ENCODE measurements at places on chromosomes 7 and 10. TPM values are rescaled to one million over a fixed set of nuclear protein-coding genes. Genes with fewer than 3 reads are reported as not detected.

Gene FRAT1
- 2.4 TPM for total RNA-seq

Gene SPDYE2
- total RNA-seq: not detected

Gene COL1A2
- not detected for total RNA-seq

Gene SYT15B
- not detected for total RNA-seq

- H3K36me3 ChIP-seq: peaks cover under 1% of the 10 kb centered on the region
- no peak for DNase-seq
- H3K27ac ChIP-seq: no peak within 1 kb of the TSS
- no peaks in the 10 kb centered on the region for H3K4me1 ChIP-seq
These were observed at the start of gene MMRN2 for GRCh38 chr10:86957471-86958115. Gene MMRN2 (minus strand): TSS chr10:86957615. CDS start chr10:86957541, 74 bp downstream.

- H3K4me3 ChIP-seq: no peak overlapping the region
- H3K27ac ChIP-seq: no peak overlapping the region
- DNase-seq: no peak
- H3K4me1 ChIP-seq: no peaks in the 10 kb centered on the region
- no peaks in the 10 kb centered on the region for H3K36me3 ChIP-seq
These were observed 249.1 kb upstream of the TMEM72 start for GRCh38 chr10:44662051-44662450.

DNA sequence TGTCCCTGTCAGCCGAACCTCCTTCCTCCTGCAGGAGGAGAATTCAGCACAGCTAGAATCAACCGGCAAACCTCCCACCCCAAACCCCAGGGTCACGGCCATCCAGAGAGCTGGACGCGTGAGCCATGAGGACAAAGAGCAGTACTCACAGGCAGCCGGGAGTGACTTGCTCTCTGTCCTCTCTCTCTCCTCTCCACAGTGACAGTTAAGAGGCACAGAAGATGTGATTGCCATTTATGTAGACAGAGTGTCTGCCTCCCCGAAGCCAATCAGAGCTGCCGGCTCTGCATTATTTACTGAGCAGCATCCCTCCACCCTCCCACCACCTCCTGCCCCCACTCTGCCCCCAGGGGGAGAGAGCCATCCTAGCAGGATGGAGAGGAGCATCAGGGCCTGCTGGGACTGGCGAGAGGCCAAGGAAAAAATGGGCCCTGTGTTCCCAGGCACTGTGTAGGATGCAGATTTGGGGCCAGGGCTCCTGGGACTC, 4.3 kb downstream of the DDC start:
- no peak overlapping the region for H3K27ac ChIP-seq
- H3K27me3 ChIP-seq: peaks cover 39% of the 10 kb centered on the region

DNA sequence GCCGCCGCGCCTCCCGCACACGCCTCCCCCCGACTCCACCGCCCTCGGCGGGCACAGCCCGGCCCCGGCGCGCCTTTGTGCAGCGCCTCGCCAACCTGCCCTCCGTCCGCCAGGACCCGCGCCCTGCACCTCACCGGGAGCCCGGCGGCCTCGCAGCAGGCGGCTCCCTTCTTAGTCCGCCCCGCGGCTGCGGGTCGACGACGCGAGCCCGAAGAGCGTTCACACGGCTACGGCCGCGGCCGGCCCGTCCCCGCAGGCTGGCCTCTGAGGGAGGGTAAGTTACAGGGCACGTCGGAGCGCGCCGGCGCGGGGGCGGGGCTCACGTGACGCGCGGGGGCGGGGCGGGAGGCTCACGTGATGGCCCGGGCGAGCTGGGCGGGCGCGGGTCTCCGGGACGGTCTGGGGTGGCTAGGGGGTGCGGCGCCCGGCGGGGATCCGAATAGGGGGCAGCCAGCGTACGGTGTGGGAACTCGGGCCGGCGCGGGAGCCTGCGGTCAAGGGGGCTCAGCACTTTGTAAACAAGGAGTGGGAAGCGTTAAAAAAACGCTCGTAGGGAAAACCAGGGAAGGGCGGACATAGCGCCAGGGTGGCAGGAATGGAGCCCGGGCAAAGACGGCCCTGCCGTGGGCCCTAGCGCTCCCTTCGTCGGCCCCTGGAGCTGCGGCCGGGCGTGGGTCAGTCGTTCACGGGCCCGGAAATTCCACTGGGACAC, at the start of gene ARHGAP12:
ARHGAP12 (minus strand) TSS at position 283 of the 712 bp plus-strand sequence. CDS start 19,976 bp downstream, outside the sequence.
- peak; percentile 81 for DNase-seq
- peaks cover 31% of the 10 kb centered on the region for H3K4me1 ChIP-seq
- no peaks in the 10 kb centered on the region for H3K27me3 ChIP-seq
- no peaks in the 10 kb centered on the region for H3K36me3 ChIP-seq

- DNase-seq: no peak
- H3K36me3 ChIP-seq: no peaks in the 10 kb centered on the region
- no peaks in the 10 kb centered on the region for H3K4me1 ChIP-seq
- peaks cover 3% of the 10 kb centered on the region for H3K27me3 ChIP-seq
- no peak overlapping the region for H3K27ac ChIP-seq
- no peak overlapping the region for H3K4me3 ChIP-seq
These were observed 56.7 kb upstream of the PRKAR2B start for GRCh38 chr7:106987777-106988176.

DNA sequence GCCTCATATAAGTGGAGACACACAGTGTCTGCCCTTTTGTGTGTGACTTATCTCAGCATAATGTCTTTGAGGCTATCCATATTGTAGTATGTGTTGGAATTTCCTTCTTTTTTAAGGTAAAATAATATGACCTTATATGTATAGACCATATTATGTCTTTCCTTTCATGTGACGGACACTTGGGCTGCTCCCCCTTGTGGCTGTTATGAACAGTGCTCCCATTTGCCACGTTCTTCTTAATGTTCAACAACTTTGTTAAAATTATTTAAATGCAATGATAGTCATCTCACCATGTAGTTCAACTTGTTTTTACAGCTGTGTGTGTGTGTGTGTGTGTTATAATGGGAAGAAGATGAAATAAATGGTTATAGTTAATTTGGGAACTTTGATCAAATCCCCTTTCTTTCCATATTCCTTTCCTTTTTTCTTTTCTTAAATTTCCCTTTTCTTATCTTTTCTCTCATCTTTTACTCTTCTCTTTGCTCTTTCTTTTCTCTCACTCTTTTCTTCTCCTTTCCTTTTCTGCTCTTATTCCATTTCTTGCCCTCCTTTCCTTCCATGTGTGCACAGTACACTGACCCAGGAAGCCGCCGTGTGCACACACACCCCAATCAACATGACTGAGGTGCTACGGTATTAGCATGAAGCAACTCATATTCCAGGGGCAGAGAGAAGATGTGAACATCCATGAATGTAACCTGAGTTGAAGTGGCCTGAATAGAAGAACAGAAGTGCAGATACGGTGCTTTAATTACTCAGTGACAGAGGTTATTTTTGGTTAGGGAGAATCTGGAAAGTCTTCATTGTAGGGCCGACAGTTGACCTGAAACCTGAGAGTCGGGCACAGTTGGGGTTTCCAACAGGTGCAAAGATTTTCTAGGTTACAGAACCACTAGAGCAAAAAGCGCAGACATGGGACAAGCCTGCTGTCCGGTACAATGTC, 596.6 kb downstream of the SDK1 start:
- peaks cover 29% of the 10 kb centered on the region for H3K27me3 ChIP-seq
- H3K4me1 ChIP-seq: no peaks in the 10 kb centered on the region
- DNase-seq: no peak
- no peaks in the 10 kb centered on the region for H3K36me3 ChIP-seq

DNA sequence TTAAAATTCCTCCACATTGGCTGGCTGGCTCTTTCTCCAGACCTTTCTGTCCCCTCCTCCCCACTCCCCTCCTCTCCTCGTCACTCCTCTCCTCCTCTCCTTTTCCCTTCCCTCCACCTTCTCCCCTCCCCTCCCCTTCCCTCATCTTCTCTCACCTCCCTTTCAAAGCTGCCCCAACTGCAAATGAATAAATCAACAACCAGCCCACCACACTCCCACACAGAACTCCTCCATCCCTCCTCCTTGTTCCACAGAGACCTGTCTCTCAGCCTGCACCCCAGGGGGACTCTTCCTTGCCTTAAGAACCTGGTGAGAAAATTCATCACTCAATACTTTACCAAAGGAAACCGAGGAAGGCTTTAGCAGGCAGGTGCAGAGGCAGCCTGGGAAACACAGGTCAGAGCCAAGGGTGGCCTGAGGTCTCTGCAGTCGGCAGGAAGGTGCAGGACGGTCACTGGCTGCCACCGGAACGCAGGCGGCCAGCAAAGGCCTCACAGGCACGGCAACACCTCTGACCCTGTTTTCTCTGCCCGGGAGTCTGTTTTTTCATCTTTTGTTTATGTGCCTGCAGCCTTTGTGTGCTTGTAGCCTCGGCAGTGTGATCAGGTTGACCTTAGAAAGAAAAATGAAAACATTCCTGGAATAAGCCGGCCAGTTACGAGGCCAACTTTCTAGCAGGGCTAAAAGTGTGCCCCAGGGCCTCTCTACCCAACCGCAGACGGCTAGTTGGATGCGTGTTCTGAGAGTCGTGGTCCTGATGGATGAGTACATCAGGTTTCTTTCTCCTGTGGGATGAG, 207.6 kb upstream of the KLF6 start:
- no peaks in the 10 kb centered on the region for H3K27me3 ChIP-seq
- peaks cover 21% of the 10 kb centered on the region for H3K4me1 ChIP-seq
- DNase-seq: no peak
- H3K36me3 ChIP-seq: no peaks in the 10 kb centered on the region

- no peaks in the 10 kb centered on the region for H3K36me3 ChIP-seq
- no peaks in the 10 kb centered on the region for H3K27me3 ChIP-seq
- H3K27ac ChIP-seq: peak overlapping the region; percentile 51
- no peak for DNase-seq
- H3K4me1 ChIP-seq: peaks cover 53% of the 10 kb centered on the region
These were observed 76.4 kb downstream of the ZMIZ1 start for GRCh38 chr10:79145174-79145483.

Data from natural killer cell treated with Interleukin-12 subunit alpha and Interleukin-12 subunit beta and Interleukin-15 and Interleukin-18, amount 100 ng/mL, for 72 hours (primary cell).